ENCODE measurements at places on chromosomes 3 and 15. TPM values are rescaled to one million over a fixed set of nuclear protein-coding genes. Genes with fewer than 3 reads are reported as not detected.

GRCh38 chr3:122409446-122409845 lies 6.4 kb downstream of the WDR5B start:
- H3K4me1 ChIP-seq = no peaks in the 10 kb centered on the region
- peaks cover 5% of the 10 kb centered on the region for H3K36me3 ChIP-seq
- no peak overlapping the region for H3K27ac ChIP-seq
- no peak for DNase-seq

GRCh38 chr3:185656321-185656840 lies 70.3 kb downstream of the SENP2 start:
- H3K27me3 ChIP-seq = no peaks in the 10 kb centered on the region
- no peak for DNase-seq
- H3K27ac ChIP-seq = peak overlapping the region; percentile 71
- H3K4me1 ChIP-seq = peaks cover 13% of the 10 kb centered on the region
- no peak overlapping the region for H3K4me3 ChIP-seq
- H3K36me3 ChIP-seq = peaks cover 62% of the 10 kb centered on the region

- H3K4me1 ChIP-seq = no peaks in the 10 kb centered on the region
- H3K36me3 ChIP-seq = peaks cover 7% of the 10 kb centered on the region
- H3K27ac ChIP-seq = no peak overlapping the region
- H3K4me3 ChIP-seq = no peak overlapping the region
- DNase-seq = no peak
These were observed 437 bp downstream of the MKRN2OS start for GRCh38 chr3:12544652-12545472.

Gene MEGF11
- total RNA-seq = 6.2 TPM

Data from spinal cord (tissue), 10 donors.